Cardiac atrium fibroblast (primary cell): ENCODE measurements at places on chromosomes 3 and 15. TPM values are rescaled to one million over a fixed set of nuclear protein-coding genes. Genes with fewer than 3 reads are reported as not detected.

Gene CHRM5
- total RNA-seq: not detected in 2 replicates

Gene PIGZ
- 6.3 and 9.7 TPM in 2 replicates for total RNA-seq

Gene CHRD
- total RNA-seq: 0.18 and 0.32 TPM in 2 replicates

Gene ACVR2B
- 0.90 and 1.1 TPM in 2 replicates for total RNA-seq

Gene MYL3
- total RNA-seq: 1.4 TPM in 1 of 2 replicates, not detected in the other

Gene NEK10
- total RNA-seq: 1.3 and 2.4 TPM in 2 replicates

Gene INSYN1
- 2.9 and 7.4 TPM in 2 replicates for total RNA-seq

Gene SPTBN5
- under 0.01 and 0.16 TPM in 2 replicates for total RNA-seq

Gene CLEC3B
- 202 and 203 TPM in 2 replicates for total RNA-seq

Gene SLC9C1
- total RNA-seq: 0.16 TPM in 1 of 2 replicates, not detected in the other

Gene CELSR3
- total RNA-seq: 1.9 and 2.5 TPM in 2 replicates

Gene ALDH1L1
- total RNA-seq: 7.0 and 13.7 TPM in 2 replicates

Gene THSD4
- 11.0 and 12.6 TPM in 2 replicates for total RNA-seq

Gene CADPS
- not detected in 2 replicates for total RNA-seq

Gene GOLGA8G
- not detected in 2 replicates for total RNA-seq

Gene AADAC
- total RNA-seq: 2.3 and 2.6 TPM in 2 replicates

Gene PLSCR2
- total RNA-seq: not detected in 2 replicates

Gene PRSS50
- not detected in 2 replicates for total RNA-seq

Gene IL5RA
- total RNA-seq: not detected in 2 replicates

Gene ACKR2
- total RNA-seq: not detected in 2 replicates

Gene KLHL40
- not detected in 2 replicates for total RNA-seq

Gene ADPRH
- 1.1 and 4.5 TPM in 2 replicates for total RNA-seq

Gene CCDC33
- total RNA-seq: not detected in 2 replicates

Gene EFCC1
- not detected in 2 replicates for total RNA-seq

Gene SLC12A8
- total RNA-seq: 3.4 and 4.0 TPM in 2 replicates

Gene MKRN3
- total RNA-seq: 0.16 TPM in 1 of 2 replicates, not detected in the other

Gene CMSS1
- 11.3 and 12.3 TPM in 2 replicates for total RNA-seq
